BJ (cell line): ENCODE measurements at places on chromosomes 13 and 19.

DNA sequence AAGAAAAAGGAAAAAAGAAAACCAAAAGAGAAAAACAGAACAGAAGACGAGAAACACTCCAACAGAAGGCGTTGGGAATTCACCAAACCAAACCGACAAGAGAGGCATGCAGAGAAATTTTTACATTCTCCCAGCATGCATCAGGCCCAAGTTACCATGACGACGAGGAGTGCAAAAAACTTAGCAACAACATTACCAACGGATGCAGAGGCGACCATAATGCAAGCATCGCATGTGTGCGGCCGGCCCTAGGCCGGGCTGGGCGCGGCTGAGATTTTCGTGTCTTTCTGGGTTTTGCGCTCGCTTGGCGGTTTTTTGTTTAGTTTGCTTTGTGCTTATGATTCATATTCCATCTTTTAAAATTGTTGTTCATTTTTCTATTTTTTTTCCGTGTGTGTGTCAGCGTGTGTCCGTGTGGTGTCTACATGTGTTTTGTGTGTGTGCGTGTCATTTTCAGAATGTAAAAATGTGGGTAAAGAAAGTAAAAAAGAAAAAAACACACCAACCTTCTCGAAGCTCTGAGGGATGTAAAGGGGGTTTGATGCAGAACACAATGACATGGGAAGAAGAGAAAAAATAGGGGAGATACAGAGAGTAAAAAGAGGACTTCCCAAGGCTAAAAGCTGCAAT lies 84.9 kb downstream of the PTPRS start:
- DNase-seq = no peak

DNA sequence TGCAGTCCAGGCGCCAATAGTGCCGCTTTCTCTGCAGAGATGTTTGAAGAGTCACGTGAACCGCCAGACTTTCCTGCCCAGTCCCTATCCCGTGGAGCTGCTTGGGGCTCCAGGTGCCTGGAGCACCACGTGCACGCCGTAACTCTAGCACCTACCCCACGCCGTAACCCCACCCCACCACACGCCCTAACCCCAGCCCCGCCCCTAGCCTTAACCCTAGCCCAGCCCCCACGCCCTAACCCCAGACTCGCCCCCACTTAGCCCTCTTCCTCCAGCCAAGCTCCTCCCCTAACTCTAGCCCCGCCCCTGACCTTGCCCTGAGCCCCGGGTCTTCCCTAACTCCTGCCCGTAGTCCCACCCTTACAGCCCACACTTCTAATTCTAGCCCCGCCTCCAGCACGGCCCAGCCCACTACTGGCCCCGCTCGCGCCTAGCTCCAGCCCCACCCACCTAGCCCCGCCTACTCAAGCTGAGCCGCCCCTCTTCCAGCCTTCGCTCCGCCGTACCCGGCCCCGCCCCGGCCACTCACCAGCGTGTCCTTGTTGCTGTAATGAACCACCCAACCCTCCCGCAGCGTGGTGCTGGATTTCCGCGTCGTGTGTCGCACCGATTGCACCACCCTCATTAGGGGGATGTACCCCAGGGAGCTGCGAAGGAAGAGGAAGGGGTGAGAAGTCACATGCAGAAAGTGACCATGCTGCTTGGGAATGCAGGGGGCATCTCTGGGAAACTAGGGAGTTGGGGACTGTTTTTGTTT lies 19.5 kb downstream of the PRKD2 start:
- DNase-seq = peak; percentile 36

- DNase-seq = no peak
These were observed 10.8 kb downstream of the C19orf44 start for GRCh38 chr19:16506961-16507360.

GRCh38 chr19:41744850-41745249 lies 10.5 kb upstream of the CEACAM6 start:
- DNase-seq = no peak

DNA sequence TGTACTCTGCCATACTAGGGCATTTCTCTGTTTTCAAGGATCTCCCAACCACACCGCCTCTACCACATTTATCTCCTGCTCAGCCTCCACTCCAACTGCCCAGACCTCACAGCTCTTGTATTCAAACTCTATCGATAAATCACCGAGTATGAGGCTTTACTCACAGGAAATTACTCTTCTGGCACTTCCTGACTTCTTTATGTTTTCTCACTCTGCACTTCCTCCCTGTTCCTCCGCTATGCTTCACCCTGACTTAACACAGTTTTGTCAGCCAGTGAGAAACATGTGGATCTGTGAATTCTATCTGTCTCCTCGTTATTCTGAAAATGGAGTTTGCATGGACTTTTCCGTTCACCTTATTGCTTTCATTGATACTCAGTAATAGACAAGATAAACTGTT lies 2.6 kb upstream of the CARD8 start:
- no peak for DNase-seq

- DNase-seq = no peak
These were observed 538.7 kb upstream of the SGCG start for GRCh38 chr13:22642088-22642487.

GRCh38 chr13:53343361-53343744 lies 314.7 kb downstream of the OLFM4 start:
- no peak for DNase-seq

- DNase-seq = no peak
These were observed 711 bp downstream of the FUT2 start for GRCh38 chr19:48696353-48697010.

DNA sequence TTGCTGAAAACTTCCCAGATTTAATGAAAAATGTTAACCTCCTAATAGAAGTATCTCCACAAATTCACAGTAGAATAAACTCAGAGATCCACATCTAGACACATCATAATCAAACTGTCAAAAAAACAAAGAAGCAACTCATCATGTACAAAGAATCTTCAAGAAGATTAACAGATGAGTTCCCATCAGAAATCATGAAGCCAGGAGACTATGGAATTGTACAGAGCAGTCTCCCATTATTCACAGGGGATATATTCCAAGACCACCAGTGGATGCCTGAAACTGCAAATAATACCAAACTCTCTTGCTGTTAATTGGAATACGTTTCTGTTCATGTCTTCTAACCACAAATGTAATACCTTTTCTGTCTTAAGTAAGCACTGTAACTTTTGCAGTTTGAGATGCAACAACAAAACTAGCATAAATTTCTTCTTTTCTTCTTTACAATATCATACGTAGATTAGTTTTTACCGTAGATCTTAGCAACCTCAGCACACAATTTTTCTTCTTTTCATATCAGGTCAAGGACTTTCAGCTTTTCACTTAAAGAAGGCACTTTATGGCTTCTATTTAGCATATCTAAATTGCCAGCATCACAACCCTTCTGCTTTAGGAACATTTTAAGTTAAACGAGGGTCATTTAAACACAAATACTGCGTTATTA lies 70.3 kb upstream of the MIR17HG start:
- no peak for DNase-seq

DNA sequence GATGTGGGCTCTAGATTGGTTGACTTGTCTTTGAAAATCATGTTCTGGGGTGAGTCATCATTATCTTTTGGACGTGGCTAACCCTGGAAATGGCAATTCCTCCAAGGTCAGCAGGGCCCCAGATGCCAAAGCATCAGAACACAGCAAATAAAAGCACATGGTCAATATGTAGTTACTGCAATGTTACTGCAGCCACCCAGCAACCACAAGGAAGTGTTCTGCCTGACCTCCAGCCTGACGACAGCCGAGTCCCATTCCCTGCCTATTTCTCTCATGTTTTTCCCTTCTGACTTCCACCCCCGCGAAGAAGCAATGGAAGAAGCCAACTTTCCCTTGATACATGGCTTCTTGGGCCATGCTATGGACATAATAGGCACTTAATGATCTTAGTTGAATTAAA lies 577.9 kb downstream of the IRS2 start:
- no peak for DNase-seq

GRCh38 chr13:47896546-47896945 lies 104.5 kb downstream of the SUCLA2 start:
- no peak for DNase-seq

DNA sequence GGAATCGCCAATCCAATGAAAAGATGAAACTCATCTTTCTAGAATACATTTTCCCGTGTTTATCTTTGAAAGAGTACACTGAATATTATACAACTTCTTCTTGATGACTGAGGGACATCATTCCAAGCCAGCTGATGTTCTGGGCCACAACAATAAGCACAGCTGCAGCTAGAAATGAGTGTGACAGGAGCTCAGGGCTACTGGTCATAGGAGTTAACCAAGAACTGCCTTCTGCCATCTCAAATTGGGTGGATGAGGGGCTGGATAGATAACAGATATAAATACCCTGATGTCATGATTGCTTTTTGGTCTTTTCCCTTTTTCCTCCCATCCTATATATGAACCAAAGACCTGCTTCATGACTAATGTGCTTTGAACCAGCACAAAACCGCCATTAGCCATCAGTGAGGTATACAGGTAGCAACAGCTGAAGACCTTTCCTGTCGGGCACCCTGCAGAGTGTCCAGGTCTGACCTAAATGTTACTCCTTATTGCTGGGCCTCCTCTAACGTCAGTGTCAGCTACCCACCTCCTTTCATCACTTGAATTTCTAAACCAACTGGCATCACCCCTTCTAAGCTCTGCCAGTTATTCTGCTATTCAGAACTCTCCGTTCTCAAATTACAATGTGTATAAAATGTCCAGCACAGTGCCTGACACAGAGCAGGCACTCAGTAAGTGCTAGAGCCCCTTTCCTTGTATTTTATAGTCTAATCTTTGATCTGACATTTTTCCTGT lies 178.2 kb downstream of the ENOX1 start:
- no peak for DNase-seq
